ENCODE measurements at places on chromosomes 13 and 19. TPM values are rescaled to one million over a fixed set of nuclear protein-coding genes. Genes with fewer than 3 reads are reported as not detected.

DNA sequence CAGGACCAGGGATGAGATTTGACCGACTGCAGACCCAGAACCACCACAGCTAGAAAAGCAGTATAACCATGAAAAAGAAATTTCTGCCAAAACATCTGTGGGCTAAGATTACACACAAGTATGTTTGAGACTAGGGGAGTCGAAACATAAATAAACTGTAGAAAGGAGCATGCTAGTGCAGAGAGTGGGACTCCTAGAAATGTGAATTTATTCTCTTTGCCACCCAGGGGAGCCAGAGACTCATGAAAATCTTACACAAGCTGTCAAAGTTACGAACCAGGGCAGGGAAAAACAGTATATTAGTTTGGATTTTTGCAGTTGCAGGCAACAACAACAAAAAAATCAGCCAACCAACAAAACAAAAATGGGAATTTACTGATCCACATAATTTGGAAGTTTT is 12.3 kb upstream of the HSPH1 start:
- H3K27ac ChIP-seq = no peak overlapping the region
- no peaks in the 10 kb centered on the region for H3K27me3 ChIP-seq
- H3K4me3 ChIP-seq = no peak overlapping the region
- no peaks in the 10 kb centered on the region for H3K36me3 ChIP-seq

Gene SELENOV
- total RNA-seq = not detected

DNA sequence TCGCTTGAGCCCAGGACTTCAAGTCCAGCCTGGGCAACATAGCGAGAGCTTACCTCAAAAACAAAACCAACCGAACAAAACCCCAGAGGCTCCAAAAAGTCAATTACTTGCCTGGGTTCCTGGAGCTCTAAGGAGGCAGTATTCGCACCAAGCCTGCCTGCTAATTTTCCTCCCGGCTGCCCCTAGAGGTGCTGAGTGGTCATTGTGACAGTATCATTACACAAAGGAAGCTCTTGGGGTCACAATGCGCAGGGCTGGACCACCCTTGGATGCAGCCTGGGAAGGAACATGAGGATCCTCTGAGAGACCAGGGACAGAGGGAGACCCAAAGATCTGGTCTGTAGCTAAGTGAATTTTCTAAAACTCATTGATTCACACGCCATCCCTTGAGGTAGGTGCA is 8.5 kb upstream of the PEX11G start:
- H3K4me1 ChIP-seq = peaks cover 22% of the 10 kb centered on the region
- peaks cover 37% of the 10 kb centered on the region for H3K27me3 ChIP-seq
- H3K36me3 ChIP-seq = no peaks in the 10 kb centered on the region
- no peak for DNase-seq
- H3K4me3 ChIP-seq = no peak overlapping the region
- H3K27ac ChIP-seq = no peak overlapping the region

Gene CD33
- total RNA-seq = 3.0 TPM

GRCh38 chr13:23992781-23993679 is 95.7 kb upstream of the C1QTNF9B start:
- DNase-seq = no peak
- H3K36me3 ChIP-seq = no peaks in the 10 kb centered on the region
- H3K4me3 ChIP-seq = no peak overlapping the region
- H3K4me1 ChIP-seq = peaks cover 25% of the 10 kb centered on the region
- no peak overlapping the region for H3K27ac ChIP-seq

GRCh38 chr19:46967578-46968032 is 52.0 kb upstream of the NPAS1 start:
- H3K36me3 ChIP-seq = no peaks in the 10 kb centered on the region
- peak overlapping the region; percentile 19 for H3K4me3 ChIP-seq
- DNase-seq = peak; percentile 88

Gene PSG11
- total RNA-seq = not detected

- H3K27ac ChIP-seq = no peak overlapping the region
- no peaks in the 10 kb centered on the region for H3K4me1 ChIP-seq
- DNase-seq = no peak
- H3K4me3 ChIP-seq = no peak overlapping the region
- H3K27me3 ChIP-seq = no peaks in the 10 kb centered on the region
Observed at GRCh38 chr13:82330499-82330898, 1551.8 kb downstream of the SLITRK1 start.

GRCh38 chr13:21008026-21008425 is 53.4 kb downstream of the LATS2 start:
- H3K4me3 ChIP-seq = no peak overlapping the region
- peaks cover 83% of the 10 kb centered on the region for H3K4me1 ChIP-seq
- no peaks in the 10 kb centered on the region for H3K36me3 ChIP-seq
- no peak overlapping the region for H3K27ac ChIP-seq
- no peak for DNase-seq

Gene FCGBP
- 4.1 TPM for total RNA-seq
